Naive thymus-derived CD4-positive, alpha-beta T cell (primary cell): ENCODE measurements at places on chromosomes 5 and 9.

- DNase-seq: no peak
Observed at GRCh38 chr9:571066-571465, 270.4 kb upstream of the DMRT1 start.

DNA sequence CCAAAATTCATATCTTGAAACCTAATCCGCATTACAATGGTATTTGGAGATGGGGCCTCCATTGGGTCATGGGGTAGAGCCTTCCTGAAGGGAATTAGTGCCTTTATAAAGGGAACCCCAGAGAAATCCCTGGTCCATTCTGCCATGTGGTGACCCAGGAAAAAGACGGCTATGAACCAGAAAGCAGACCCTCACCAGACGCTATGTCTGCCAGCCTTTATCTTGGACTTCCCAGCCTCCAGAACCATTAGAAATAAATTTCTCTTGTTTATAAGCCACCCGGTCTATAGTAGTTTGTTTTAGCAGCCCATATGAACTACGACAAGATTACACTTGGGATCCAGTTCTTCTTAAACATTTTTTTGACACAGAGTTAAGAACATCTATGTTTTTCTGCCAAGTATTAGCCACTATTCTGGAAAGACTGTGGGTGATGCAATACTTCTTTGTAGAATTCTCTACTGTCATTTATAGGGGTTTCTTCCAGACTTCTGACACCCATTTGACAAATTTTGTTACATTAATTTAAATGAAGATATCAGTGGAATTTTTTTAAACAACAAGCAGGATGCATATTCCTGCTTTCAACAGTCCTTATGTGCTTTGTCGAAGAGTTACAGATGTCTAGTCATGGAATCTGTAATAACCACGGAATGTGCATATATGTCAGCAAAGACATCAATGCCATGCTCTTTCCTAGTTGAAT is 572.4 kb downstream of the NR2F1-AS1 start:
- DNase-seq: no peak

DNA sequence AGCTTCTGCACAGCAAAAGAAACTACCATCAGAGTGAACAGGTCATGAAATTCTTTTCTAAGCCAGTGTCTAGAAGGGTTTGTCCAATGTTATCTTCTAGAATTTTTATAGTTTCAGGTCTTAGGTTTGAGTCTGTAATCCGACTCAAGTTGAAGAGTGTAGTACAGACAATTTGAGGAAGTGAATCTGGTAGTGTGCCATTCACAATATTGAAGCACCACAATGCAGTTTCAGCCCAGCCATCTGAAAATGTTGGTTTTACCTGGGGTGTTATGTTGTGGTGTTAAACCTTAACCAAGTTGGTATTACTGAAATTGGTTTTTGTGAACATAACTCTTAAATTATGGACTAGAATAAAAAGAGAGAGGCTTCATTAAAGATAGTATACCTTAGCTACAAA is 77.2 kb downstream of the ADAMTS16 start:
- DNase-seq: no peak

DNA sequence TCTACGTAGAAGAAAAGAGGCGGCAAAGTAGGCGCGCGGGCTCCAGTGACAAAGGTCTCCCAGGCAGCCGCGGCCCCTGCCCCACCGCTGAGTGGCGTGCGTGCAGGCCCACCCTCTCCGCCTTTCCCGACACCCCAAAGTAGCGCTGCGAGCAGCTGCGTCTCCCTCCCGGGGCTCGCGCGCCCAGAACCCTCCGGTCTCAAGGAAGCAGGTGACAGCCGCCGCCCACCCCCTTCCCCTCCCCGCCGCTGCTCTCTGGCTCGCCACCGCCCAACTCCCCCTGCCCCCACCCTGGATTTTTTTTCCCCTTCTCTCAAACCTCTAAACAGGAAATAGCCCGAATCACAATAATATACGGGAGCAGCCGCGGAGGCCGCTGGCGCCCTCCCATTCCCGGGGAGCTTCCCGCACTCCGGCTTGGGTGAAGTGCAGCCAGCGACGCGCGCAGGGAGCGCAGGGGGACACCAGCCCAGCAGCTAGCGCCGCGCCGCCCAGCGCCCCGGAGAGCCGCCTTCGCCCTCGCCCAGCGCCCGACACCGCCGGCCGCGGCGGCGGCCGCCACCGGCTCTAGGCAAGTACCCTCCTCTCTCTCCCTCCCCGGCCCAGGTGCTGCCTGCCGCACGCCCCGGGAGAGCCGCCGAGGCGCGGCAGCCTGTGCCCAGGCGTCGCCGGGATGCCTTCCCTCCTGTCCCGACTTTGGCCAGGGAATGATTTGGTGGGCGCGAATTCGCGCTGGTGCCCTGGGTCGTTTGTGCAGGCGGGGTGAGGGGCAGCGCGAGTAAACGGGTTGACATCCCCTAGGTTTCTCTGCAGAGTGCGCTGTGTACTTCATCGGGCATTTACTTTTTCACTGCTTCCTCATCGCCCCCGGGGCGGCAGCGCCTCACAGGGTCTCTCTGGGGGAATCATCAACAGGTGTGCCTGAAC is 52.7 kb upstream of the TJP2 start:
- DNase-seq: peak; percentile 20

- DNase-seq: no peak
Observed at GRCh38 chr9:24045150-24045549, 219.1 kb upstream of the ELAVL2 start.

DNA sequence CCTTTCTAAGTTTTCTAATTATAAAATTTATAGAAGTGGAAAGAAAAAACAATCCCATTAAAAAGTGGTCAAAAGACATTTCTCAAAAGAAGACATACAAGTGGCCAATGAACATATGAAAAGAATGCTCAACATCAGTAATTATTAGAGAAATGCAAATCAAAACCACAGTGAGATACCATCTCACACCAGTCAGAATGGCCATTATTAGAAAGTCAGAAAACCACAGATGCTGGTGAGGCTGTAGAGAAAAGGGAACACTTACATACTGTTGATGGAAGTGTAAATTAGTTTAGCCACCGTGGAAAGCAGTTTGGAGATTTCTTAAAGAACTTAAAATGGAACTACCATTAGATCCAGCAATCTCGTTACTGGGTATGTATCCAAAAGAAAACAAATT is 23.7 kb upstream of the PLPP1 start:
- no peak for DNase-seq

DNA sequence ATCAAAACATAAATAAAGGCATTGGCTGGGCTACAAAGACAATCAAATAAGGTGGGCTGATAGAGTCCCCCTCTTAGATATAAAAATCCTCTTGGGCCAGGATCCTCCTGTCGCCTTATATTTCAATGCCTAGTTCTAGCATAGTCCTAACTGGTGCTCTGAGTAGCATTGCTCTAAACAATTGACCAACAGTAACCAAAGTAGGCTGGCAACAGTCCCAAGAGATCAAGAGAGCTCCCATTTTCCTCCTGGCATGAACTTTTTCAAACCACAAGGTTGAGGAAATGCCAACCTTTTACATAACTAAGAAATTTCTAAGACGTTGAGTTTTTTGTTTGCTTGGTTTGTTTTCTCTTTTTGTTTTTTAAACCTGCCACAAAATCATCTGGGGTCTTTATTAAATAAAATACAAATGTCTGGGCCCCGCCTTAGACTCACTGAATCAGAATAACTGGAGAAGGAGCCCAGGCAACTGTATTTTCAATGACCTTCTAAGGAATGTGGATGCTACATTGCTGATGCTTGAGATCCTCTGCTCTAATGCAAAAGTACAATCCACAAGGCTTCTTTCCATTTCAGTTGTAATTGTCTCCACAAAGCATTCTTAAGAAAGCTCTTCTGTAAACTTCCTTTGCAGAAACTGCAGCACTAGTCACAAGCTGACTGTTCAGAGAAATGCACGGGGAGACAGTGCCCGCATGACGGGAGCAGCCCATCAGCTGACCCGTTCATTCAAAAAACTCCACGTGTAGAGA is 2.9 kb downstream of the SLC45A2 start:
- no peak for DNase-seq

DNA sequence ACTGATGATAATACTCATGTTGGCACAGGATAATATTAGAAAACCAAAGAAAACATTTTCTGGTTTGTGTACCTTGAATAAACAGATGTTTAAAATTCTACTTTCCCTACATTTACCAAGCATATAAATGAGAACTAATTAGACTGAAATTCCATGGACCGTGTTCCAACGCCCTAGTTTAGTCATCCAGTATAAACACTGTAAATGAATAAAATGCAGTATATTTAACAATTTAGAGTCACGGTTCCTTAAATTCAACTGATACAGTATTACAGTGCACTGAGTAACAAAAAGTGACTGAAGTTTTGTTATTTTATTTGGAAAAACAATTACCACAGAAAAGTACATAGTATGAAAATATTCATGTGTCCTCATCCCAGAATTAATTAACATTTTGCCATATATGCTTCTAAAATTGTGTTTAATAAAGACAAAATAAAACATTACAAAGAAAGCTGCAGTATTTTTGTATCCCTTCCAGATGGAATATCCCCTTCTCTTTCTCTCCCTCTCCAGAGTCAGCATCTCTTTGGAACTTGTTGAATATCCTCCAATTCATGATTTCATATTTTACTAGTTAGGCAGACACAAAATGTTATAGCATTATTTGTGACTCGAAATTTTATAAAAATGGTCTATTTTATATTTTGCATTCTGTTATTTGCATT is 112.5 kb downstream of the HMHB1 start:
- no peak for DNase-seq

GRCh38 chr5:107341376-107342084 is 329.2 kb downstream of the EFNA5 start:
- DNase-seq: no peak

DNA sequence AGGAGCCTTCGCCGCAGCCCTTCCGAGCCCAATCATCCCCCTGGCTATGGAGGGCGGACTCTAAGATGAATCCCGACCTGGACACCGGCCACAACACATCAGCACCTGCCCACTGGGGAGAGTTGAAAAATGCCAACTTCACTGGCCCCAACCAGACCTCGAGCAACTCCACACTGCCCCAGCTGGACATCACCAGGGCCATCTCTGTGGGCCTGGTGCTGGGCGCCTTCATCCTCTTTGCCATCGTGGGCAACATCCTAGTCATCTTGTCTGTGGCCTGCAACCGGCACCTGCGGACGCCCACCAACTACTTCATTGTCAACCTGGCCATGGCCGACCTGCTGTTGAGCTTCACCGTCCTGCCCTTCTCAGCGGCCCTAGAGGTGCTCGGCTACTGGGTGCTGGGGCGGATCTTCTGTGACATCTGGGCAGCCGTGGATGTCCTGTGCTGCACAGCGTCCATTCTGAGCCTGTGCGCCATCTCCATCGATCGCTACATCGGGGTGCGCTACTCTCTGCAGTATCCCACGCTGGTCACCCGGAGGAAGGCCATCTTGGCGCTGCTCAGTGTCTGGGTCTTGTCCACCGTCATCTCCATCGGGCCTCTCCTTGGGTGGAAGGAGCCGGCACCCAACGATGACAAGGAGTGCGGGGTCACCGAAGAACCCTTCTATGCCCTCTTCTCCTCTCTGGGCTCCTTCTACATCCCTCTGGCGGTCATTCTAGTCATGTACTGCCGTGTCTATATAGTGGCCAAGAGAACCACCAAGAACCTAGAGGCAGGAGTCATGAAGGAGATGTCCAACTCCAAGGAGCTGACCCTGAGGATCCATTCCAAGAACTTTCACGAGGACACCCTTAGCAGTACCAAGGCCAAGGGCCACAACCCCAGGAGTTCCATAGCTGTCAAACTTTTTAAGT is 819 bp downstream of the ADRA1B start:
- no peak for DNase-seq

DNA sequence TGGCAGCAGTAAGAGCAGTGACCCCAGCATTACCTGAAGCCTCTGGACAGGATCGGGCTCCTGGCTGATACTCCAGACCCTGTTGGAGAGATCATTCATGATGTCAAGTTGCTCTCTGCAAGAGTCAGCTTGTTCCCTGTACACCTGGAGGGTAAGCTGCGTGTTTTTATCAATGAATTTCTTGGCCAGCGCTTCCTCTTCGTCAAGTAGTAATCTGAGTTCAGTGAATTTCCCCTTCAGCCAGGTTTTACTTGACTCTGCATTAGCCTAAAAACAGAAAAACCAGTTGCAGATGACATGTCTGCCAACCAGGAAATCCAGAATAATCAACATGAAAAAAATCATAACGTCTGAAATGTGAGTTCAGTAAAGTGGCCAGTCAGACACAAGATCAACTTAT is 19.1 kb downstream of the TRIM14 start:
- DNase-seq: no peak

DNA sequence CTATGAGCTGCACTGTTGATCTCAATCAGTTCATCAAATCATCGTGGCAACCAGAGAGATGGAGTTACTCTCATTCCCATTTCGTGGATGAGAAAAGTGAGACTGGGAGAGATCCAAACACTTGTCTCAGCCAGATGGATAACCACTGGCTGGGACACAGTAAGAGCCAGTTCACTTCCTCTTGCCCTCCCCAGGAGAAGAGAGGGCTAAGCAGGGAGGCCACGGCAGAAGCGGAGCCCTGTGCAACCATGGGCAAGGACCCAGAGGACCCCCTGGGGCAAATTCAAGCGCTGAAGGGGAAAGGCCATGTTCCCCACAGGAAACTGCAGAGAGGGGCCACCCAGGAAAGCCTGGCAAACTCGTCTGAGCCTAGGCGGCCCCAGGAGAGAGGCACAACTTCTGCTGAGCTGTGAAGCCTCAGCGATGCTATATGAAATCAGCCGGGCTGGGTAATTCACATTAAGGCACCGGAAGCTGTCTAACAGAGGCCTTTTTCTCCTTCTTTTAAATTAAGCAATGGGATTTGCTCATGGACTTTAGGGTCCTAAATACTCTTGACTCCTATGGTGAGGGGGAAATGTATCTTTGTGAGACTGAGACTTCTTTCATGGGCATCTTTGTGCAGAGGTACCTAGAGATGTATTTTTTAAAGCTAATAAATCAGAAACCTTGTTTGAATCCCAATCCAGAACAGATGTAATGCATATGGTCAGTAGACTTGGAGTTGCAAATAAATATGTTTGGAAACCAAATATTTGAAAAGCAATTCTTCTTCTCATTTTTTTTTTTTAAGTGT is 137.1 kb upstream of the SMIM23 start:
- DNase-seq: no peak

GRCh38 chr5:32584646-32585045 is 711 bp upstream of the SUB1 start:
- DNase-seq: no peak

GRCh38 chr5:83913593-83913992 is 192.9 kb upstream of the HAPLN1 start:
- no peak for DNase-seq
